ENCODE measurements at places on chromosomes 7 and 10.

DNA sequence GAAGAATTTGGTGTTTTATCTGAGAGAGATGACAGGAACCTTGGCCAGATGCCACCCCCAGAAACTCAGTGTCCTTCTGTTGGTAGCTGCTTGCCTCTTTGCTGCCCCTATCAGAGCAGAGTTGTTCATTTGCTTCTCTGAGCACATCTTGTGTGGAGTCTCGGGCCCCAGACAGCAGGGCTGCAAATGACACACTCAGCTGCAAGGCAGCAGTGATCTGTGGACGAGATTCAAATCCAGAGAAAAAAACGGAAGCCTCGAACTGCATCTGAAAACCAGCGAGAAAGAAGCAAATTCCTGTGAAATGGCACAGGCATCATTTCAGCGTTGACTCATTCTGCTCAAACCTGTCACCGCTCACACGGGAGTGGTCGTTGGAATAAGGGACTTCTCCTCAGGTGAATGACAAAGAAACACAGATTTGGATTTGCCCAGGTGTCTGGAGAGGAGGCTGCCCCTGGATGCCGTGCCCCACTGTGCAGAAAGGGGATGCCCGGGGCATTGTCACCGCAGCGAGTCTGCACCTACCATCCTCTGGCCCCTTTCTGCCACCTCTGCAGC is 144.7 kb downstream of the PFKFB3 start:
- H3K27me3 ChIP-seq: no peaks in the 10 kb centered on the region
- peak overlapping the region; percentile 98 for H3K27ac ChIP-seq
- H3K4me3 ChIP-seq: peak overlapping the region; percentile 82
- DNase-seq: peak; percentile 55

DNA sequence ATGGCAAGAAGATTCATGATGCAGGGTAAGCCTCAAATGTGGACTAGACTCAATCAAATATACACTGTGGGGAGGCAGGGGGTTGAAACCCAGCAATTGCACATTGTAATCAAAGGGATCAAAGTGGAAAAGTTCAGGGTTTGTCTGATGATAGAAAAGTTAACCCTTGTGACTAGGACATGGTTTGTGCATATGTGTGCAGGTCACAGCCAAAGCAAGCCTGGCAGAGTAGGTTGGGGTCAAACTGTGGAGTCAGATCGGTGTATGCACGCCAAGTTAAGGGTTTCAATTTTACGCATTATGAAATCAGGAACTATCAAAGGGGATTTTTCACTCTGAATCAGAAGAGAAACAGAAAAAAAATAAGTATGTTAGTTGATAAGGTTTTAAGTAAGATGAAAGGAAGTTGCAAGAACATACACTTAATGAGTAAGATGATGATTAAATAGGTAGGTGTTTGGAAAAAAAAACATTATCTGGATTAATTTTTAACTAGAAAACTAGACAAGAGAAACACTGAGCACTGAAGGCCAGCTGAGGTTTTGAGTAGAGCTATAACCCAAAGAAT is 188.3 kb downstream of the DGKB start:
- H3K4me3 ChIP-seq: no peak overlapping the region
- H3K4me1 ChIP-seq: no peaks in the 10 kb centered on the region
- no peaks in the 10 kb centered on the region for H3K36me3 ChIP-seq
- no peaks in the 10 kb centered on the region for H3K27me3 ChIP-seq

DNA sequence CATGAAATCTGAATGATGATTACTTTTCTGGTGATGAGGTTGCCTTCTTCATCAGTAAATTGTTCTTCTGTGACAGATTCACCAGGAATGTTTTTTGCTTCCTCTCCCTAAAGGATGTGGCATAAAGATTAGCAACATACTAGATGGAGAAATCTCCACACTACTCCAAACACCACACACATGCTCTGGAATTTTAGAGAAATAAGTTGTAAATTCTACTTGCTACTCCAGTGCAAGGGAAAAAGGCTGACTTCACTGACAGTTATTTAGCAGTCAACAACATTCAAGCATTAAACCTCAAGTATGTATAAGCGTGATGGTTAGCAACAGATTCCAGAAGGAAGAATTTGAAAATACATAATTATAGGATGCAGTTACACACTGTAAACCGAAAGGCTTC is 137.9 kb upstream of the CCDC6 start:
- no peak overlapping the region for H3K4me3 ChIP-seq
- H3K36me3 ChIP-seq: no peaks in the 10 kb centered on the region
- no peak for DNase-seq
- H3K27ac ChIP-seq: no peak overlapping the region
- H3K4me1 ChIP-seq: no peaks in the 10 kb centered on the region
- H3K27me3 ChIP-seq: peaks cover 10% of the 10 kb centered on the region

DNA sequence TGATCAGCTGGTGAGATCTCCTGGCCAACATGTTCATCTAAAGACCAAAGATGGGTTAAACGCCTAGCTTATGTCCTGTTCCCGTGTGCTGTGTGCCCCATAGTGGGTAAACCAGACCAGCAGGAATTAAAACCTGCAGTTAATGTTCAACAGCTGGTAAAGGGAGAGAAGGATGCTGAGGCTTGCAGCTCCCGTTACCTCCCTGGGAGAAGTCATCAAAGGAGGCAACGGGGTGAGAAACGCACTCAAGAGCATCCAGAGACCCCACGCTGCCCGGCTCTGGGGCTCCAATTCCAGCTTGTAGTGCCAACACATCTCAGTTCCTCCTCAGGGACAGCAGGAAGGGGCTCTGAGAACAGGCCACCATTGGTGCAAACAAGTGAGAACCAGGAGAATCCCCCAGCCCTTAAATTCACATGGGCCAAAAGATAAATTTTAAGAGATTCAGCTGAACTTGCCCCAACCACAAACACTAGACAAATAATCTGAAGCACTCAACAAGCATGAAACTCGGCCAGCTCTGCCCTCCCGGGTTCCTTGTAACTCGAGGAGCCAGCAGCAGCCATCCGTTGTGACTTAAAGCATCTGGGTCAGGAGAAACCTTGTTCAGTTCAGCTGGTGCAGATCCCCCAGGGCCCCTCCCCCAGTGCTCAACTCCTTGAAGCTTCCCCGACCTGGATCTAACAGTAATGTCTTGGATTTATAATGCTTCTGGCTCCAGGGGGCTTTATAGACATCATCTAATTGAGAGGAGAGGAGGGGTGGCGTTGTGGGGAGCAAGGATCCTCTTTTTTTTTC is 29.4 kb downstream of the FAM241B start:
- DNase-seq: no peak
- H3K27ac ChIP-seq: no peak overlapping the region
- peaks cover 8% of the 10 kb centered on the region for H3K4me1 ChIP-seq
- H3K4me3 ChIP-seq: no peak overlapping the region
- H3K36me3 ChIP-seq: no peaks in the 10 kb centered on the region
- H3K27me3 ChIP-seq: peaks cover 32% of the 10 kb centered on the region

All from activated naive CD8-positive, alpha-beta T cell treated with anti-CD3 and anti-CD28 coated beads, Interleukin-2, amount 10 ng/mL, durations not matched to agents 7 days and 5 days (primary cell).